ENCODE measurements at places on chromosomes 5 and 9.

DNA sequence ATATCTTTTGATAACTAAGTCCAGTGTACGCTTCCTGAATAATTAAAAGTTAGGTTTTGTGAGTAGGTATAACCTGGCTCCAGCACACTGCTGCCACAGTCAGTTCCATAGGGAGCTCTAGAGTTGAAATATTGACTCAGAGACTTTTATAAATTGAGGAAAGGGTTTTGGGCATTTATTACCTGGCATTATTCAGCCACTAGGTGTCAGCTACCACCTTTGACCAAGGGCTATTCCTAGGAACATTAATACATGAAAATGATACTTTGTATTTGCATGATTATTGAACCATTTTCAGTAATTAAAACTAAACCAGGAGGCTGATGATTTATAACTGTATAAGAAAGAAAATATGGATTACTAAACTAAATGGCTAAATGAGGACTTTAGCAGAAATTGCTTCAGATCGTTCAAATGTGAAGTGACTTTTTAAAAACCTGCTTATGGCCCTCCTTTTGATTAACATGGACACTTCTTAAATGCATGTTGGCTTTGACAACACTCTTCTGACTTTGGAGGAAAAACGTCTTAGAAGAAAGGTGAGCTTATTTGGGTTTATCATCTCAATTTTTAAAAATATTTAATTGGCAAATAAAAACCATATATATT is 83.0 kb downstream of the SMC2 start:
- no peak for DNase-seq

- DNase-seq: peak; percentile 79
These were observed 33.9 kb downstream of the DOCK2 start for GRCh38 chr5:169670769-169671525.

DNA sequence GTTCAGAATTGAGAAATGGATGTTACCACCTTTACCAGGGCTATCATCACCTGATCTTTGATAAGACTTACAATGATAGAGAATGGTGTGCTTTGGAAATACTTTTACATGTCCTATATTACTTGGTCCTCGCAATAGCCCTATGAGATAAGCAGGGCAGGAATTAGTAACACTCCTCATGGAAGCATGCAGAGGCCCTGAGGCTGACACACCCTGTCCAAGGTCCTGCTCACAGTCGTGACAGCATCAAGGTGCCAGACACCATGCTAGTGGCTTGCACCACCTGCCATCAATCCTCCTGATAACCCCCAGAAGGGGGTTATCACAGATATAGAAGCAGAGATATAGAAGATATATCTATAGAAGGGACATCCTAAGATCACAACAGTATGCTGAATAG is 216.8 kb upstream of the TBC1D2 start:
- no peak for DNase-seq

- no peak for DNase-seq
These were observed 33.3 kb downstream of the MAST4 start for GRCh38 chr5:66629446-66629845.

- DNase-seq: no peak
These were observed 105.6 kb upstream of the PHYKPL start for GRCh38 chr5:178338126-178338749.

- DNase-seq: no peak
These were observed 16.5 kb upstream of the SPARC start for GRCh38 chr5:151703227-151703626.

DNA sequence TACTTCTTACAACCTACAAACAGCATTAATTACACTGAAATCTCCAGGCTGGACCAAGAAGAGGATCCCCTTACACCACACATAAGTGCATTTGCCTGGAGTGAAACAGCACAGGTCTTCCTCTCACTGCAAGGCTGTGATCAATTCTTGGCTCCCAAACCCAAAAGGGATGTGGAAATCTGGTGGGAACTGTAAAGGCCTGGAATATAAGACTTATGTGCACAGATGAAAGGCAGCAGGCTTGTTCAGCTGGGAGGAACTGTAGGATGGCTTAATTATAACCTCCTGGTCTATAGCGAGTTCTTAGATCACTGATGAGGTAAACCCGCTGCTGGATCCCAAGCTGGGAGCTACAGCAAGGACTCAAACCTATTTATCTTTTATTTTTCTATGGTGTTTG is 182.9 kb upstream of the TNC start:
- DNase-seq: no peak

DNA sequence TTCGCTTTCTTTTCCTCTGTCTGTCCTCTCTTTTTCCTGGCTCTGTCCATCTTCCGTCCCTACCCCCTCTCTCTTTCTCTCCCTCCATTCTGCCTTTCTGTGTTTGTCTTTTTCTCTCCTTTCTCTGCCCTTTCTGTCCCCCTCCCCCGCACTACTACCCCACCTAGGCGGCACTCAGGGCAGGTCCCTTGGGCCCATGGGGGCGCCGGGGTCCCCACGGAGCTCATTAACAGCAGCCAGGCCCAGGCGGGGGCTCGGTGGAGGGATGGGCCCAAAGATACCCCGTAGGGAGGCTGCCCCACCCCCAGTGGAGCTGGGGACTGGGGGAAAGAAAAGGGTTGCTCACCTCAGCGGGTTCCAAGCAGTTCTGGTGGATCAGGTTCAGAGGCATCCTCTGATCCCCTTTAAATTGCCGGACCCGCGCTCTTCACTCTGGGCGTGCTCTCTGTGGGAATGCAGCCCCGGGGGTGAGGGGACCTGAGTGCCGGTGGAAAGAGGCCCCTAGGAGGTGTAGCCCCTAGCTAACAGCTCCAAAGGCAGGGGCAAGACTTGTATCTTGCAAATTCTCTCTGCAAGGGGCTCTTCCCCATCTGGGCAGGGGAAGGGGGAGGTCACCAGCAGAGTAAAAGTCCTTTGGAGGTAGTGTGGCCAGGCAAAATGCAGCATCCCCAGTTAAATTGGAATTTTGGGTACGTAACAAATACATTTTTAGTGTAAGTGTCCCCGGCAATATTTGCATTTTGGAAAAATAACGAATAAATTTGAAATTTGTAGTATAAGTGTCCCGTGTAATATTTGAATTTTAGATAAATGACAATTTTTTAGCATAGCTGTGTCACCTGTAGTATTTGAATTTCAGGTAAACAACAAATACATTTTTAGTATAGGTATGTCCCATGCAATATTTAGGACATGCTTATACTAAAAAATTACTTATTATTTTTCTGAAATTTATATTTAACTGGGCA is 7.4 kb downstream of the LHX2 start:
- DNase-seq: no peak

- DNase-seq: no peak
These were observed 59.9 kb downstream of the PBX3 start for GRCh38 chr9:125807079-125807478.

- DNase-seq: no peak
These were observed 22.6 kb upstream of the HK3 start for GRCh38 chr5:176921714-176922113.

- no peak for DNase-seq
These were observed 34.6 kb downstream of the PKD2L2 start for GRCh38 chr5:137923856-137924255.

DNA sequence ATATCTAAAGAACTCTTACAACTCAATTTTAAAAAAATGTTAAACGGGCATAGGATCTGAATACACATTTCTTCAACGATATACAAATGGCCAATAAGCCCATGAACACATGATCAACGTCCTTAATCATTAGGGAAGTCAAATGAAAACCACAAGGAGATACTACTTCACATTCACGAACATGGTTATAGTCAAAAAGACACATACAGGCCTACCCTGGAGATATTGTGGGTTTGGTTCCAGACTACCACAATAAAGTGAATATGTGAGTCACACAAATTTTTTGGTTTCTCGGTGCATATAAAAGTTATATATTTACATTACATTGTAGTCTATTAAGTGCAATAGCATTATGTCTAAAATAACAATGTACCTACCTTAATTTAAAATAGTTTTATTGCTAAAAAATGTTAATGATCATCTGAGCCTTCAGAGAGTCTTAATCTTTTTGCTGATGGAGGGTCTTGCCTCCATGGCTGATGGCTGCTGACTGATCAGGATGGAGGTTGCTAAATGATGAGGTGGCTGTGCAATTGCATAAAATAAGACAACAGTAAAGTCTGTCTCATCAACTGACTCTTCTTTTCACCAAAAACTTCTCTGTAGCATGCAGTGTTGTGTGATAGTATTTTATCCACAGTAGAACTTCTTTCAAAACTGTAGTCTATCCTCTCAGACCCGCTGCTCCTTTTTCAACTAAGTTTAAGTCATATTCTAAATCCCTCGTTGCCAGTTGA is 15.1 kb downstream of the AK3 start:
- no peak for DNase-seq

- no peak for DNase-seq
These were observed 241.5 kb downstream of the AUH start for GRCh38 chr9:91120200-91120599.

DNA sequence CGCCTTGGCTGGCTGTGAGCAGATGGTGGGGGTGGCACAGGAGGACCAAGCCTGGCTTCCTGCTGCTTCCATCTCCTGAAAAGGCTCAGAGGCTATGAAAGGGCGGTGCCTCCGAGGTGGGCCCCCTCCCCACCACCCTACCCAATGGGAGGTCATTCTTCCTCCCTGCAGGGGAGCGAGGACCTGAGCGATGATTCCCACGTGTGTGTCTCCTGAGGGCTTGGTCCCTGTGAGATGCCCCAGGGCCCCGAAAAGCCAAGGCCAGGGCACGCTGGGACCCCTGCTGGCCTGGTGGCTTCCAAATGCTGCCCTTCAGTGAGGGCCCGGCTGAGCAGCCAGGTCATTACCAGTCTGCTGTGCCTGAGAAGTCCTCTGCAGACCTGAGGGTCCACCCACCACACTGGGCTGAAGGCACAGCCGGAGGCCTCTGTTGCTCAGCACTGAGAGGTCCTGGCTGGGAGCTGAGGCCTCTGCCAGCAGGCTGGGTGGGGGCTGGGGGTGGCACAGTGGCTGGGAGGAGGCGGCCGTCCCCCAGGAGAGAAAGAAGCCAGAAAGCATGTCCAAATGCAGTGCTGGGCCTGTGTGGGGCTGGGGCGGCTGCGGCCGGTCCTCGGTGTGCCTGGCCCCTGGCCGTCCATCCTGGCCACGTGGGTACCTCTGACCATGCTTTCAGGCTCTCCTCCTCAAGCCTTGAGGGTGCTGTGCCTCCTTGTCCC is 14.0 kb upstream of the SLC6A19 start:
- DNase-seq: no peak

- no peak for DNase-seq
These were observed 33.8 kb downstream of the KDM3B start for GRCh38 chr5:138386290-138386689.

DNA sequence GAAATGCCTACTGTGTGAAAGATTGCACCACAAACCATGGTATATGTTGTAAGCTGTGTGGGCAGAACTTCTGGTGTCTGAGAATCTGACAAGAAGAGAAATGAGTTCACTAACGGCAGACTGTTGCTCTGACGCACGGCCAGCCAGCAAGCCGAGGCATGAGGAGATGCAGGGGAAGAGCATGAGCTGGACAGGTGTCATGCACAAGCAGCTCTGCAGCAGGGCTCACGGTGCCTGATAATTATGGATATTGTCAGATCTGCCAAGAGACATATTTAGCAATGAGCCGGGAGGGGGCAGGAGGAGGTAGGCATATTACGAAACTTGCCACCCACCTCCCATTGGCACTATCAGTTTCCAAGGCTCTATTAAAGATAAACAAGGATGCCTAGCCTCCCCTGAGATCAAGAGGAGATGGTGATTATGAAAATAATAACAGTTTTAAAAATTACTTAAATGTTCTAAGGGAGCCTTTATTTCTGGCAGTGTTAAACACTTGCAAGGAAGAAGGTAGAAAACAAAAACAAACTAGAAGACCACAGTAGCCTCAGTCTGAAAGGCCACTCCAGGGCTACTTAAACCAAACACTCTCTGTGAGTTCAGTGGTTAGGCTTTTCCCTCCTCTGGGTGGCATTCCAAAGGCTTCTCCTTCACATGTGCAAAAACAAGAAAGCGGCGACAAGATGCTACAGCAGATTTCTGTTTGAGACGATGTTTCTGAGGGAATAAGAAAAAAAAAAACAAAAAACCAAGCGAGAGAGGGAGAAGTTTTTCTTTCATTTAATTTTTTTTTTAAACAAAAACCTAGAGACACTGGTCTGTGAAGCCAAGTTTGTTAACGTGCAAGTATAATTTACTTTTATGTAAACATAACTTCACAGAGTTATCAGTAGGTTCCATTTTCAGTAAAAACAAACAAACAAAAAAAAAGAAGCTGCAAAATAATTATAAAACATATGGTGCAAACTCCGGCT is 339.5 kb downstream of the BNC2 start:
- no peak for DNase-seq

DNA sequence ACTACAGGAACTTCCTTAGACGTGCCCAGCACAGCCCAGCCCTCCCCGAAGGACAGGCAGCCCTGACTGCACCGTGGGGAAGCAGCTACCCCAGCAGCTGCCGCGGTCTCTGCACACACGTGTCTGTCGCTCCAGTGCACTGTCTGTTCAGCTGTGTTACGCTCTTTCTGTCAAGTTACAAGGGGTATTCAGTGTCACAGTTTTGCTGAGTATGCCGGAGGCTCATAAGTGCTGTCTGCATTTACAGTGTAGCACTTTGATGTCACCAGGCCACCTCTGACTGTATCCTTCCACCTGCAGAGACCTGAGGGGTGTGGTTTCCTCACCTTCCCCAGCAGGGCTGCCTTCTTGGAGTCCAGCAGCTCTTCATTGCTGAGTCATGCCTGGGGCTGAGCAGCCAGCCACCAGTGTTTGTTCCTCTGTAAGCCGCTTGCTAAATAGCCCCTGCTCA is 126.8 kb downstream of the EHMT1 start:
- no peak for DNase-seq

GRCh38 chr9:115035841-115036612 is 81.9 kb downstream of the TNC start:
- DNase-seq: peak; percentile 67

DNA sequence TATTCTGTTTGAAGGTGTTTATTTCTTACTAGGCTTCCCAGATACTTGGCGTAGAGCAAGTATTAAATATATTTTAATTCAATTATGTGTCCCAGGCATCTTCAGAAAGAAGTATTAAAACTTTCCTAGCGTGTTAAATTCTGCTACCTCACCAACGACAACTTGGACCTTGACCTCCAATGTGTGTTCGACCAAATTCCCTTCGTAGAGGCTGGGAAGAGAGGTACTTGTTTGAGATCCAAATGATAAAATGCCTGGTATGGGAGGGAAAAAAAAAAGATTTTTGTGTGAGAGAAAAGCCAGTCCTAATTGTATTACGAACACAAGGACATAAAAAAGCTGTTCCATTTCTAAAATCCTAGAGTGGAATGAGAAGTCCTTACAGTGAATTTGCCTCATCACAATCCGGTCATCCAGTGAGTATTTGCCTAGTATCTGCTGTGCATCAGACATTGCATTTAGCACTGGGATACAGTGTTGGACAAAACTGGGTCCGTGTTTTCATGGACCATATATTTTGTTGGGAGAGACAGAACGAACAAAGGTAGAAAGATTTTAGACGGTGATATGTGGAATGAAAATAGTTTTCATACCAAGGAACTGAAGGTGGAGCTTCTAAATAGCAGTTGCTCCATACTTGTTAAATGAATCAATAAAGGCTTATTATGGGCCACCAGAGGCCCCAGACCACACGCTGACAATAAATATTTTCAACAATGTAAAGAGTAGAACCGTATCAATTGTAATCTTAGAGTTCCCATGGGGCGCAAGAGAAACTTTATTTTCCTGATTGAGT is 103.1 kb downstream of the KIF4B start:
- DNase-seq: no peak

Measured in activated CD4-positive, alpha-beta T cell treated with anti-CD3 and anti-CD28 coated beads, Interleukin-2, amount 10 ng/mL, durations not matched to agents 24 days and 14 days (primary cell).